ENCODE measurements at places on chromosomes 1 and 21.

DNA sequence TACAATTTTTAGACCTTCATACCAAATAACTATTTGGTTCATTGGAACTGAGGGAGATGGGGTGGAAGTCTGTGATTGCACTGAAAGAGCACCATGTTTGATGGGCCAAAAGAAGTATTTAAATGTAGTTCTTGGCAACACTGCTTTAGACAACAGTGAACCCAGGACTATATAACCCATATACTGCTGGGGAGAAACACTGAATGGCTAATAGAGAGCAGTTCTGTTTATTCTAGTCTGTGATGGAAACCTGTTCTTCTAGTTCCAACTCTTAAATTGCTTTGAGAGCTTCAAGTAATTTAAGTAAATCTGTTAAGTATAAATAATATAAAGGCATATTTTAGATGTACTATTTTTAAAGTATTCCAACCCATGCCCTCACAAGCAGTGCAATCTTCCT is 96.3 kb downstream of the NIBAN1 start:
- DNase-seq, result no peak

DNA sequence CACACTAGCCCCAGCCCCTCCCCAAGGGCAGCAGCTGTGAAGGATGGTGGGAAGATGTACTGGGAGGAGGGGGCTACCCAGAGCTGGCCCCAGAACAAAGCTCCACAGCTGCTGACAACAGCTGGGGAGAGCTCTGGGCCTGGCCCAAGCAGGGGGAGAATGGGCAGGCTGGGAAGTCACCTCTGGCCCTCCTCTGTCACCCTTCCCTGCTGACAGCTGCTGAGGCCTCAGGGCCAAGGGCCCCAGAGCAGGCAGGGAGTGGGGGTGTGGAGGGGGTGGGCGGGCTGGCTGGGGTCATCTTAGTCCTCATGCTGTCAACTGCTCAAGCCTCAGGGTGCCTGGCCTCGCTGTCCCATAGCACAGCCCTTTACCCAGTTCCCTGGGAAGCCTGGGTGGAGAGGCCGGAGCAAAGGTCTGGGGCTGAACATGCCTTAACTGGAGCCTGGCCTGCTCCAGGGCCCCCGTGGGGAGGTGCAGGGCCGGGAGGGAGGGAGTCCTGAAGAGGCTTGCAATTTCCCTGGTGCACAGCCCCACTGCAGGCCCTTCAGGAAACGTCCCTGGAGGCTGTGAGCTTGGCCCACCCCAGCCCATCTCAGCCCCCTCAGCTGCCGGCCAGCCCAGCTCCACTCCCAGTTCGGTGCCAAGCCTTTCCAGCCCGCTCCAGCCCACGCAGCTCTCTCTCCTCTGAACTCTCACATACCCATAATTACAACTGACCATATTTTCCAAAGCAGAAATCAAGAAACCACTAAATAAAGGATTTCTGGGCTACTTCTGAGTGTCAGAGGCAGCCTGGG is 25.7 kb downstream of the HSPG2 start:
- no peak for DNase-seq

DNA sequence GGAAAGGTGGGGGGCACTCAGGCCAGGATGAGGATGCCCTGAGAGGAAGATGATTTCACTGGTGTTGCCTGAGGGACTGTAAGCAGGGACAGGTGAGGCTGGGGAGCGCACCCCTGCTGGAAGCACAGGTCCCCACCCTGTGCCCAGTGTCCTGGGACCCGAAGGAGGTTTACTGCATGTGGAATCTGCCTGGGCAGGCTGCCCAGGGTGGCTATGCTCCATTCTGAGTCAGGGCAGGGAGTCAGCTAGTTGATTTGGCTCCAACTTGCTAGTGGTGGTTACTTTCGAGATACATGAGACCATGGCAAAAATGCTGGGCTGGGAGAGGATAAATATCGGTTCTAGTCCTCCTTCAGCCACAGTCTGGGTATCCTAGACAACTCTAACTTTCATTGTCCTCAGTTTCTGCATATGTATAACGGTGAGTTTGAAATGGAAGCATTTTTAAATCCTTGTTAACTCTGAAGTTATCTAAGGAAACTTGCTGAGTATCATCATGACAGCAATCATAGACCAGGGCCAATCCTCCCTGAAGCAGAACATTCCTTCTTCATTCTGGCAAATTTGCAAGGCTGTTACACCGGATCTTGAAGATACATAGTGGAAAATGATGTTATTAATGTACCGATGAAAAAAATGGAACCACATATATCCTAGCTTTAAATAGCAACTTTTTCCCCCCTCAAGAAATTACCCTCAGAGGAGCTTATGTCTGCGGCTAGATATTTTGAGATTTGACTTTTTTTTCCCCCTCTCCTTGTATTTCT is 7.7 kb downstream of the TLR5 start:
- DNase-seq, result no peak

DNA sequence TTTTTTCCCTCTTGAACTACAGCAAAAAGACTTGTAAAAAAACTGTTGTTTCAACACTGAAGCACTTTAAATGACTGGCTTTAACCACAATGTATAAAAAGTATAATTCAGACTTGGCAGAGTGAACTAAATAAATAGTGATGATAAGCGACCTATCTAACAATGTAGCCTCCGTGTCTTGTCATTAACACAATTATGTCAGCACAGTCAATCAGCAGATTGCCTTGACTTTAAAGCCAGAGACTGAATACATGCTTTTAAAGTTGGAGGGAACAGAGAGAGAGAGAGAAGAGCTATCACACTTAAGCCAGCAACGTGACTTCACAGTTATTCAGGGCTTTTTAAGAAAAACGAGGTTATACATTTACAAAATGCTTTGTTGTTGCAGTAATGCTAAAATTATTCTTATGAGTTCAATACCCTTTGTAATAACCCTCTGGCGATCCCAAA is 378.1 kb downstream of the LMO4 start:
- no peak for DNase-seq

DNA sequence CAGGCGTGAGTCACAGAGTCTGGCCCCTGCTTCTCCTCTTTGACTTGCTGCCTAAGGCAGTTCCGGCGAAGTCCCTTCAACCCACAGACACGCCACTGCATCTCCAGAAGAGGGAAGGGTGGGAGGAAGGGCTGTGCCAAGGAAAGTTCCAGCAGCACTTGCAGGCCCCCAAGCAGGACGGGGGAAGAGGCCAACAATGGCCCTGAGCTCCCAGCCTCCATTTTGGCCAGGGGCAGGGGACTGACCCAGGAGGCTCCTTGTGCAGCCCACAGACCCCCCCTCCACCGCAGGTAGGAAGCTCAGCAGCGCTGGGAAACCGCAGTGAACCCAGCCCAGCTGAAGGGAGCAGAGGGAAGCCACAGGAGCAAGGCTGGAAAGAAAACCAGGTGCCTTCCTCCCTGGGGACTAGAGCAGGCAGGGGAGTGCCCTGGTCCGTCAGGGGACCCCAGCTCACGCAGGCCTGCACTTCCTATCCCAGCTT is 35.4 kb downstream of the ACOT7 start:
- DNase-seq, result no peak

GRCh38 chr1:153430166-153430553 is 13.8 kb downstream of the S100A7A start:
- no peak for DNase-seq

DNA sequence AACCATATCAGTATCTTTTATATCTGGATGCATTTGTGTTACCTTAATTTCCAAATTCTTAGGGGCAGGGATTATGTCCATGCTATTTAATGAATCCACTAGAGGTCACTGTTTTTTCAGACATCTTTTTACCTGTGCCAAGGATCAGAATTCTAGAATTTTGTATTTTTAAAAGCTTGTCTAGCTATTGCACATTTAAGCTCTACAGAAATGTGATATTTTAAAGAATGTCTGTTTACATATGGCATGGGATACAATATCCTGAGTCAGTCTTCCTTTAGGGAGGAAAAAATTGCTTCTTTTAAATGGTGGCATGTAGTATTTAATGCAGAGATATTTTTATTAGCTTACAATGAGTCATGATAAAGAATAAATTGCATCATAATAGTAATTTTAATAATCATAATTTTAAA is 11.3 kb downstream of the RPAP2 start:
- no peak for DNase-seq

DNA sequence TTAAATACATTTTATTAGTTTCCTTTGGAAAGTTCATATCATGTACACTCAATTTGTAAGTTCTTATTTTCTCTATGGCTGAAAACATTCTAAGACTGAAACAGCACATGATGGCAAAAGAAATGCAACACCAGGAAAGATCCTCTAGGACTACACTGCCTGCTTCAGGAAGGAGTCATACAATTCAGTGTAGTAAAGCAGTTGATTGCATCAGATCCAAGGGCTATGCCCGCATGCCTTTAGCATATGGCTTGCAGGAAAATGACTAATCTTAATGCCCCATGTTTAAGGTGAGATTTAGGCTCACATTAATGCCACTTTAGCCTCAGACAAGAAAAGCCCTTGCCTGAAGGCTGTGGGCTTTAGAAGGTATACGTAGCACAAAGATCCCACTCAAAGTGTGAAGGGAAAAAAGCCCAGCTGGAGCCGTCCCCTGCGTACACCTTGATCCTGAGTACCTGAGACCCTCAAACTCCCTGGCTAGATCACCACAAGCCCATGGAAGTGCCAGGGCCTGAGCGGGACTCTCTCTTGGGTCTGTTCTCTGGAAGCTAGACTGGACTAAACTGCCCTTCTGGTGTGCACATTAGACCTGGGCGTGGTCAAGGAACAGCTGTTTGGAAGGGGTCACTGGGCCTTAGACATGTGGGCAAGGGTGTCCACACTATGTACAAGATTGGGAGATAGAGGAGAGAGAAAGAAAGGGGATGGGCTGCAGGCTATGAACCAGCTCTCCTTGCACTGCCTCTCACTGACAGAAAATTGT is 52.9 kb downstream of the ESRRG start:
- no peak for DNase-seq

GRCh38 chr1:20626524-20626923 is 6.7 kb upstream of the PINK1 start:
- no peak for DNase-seq

GRCh38 chr1:22921452-22922126 is 51.1 kb downstream of the LACTBL1 start:
- no peak for DNase-seq

- no peak for DNase-seq
Measured at GRCh38 chr1:6505367-6506209, 14.1 kb upstream of the PLEKHG5 start.

DNA sequence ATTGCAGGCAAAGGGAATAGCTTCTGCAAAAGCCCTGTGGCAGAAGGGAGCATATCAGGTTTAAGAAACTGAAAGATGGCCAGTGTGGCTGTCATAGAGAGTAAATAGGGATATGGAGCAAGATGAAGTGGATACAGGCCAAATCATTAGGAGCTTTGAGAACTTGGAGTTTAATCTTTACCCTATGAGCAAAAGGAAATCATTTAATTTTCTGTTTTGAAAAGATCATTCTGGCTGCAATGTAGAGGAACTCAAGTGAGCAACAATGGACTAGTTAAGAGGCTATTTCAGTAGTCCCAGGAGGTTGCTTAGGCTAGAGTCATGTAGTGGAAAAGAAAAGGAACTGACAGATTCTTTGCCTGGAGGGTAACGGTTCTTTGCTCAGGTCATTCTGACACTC is 47.2 kb downstream of the RAP1A start:
- DNase-seq, result no peak

DNA sequence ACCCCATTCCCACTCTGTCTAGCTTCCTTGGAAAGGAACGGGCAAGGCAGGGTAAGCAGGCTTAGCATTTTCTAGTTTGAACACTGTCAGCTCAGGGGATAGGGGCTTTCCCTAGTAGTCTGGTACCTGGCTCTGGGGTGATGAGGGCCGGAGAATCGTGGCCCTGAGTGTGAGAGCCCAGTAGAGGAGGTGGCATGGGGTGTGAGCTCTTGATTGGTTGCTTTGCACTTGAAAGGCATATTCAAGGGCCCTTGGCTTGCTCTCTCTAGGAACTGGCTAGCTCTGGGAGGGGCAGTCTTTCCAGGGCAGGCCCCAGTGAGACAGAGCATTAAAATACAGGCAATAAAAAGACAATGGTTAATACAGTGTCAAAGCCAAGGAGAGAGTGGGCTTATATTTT is 10.8 kb upstream of the EXTL1 start:
- no peak for DNase-seq

GRCh38 chr1:176880955-176881595 is 283.4 kb downstream of the ASTN1 start:
- DNase-seq, result no peak

DNA sequence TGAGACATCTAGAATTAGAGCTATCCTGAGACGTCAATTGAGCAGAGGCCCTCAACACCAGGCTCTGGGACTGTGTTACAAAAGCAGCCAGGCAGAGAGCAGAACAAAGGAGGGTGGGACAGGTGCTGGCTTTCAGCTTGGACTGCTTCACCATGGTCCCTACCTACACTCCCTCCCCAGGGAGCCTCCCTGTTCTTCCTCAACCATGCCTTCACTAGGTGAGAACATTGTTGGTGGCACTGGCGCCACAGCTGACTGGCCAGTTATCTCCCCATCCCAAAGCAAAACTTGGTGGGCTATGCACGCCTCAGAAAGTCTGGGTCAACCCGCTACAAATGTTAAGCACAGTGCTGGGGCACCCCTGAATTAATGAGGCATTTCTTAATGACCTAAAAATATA is 87.8 kb downstream of the NMNAT2 start:
- DNase-seq, result no peak

- no peak for DNase-seq
Measured at GRCh38 chr1:91781901-91782622, 103.9 kb downstream of the TGFBR3 start.

DNA sequence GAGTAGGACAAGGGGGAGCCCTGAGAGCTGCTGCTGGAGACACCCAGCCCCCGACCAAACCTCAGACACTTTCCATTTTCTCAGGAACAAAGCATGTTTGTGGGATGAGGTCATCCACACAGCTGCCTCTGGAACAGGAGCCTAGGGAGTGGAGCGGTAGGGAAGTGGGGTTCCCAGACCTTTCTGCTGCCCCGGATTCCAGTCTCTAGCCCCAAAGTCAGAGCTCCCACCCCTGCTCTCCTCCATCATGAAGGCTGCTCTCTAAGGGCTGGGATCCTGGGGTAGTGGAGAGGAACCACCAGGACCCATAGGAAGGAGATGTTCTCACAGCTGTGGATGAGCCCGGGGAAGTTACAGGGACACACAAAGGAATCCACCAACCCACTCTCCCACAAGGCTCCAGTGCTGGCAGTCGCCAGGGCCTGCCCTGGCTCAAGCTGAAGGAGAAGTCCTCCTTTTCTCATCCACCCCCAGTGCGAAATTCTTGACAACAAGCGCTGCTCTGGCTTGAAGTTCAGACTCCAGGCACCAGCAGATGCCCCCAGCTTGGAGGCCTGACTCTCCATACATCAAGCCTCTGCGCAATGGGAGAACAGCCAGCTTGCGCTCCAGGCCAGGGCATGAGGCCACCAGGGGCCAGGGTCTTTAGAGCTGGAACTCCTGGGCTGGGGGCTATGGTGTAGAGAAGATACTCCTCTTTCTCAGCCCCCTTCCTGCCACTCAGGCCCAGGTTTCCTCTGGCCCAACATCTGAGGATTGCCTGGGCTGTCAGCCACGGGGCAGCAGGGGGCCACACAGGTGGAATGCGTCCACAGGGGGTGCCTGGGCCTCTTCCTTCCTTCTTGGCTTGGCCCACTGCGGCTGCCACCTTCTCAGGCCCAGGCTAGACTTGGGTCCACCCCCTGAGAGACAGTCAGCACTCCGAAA is 4.5 kb downstream of the FHL3 start:
- no peak for DNase-seq

- no peak for DNase-seq
Measured at GRCh38 chr1:206693029-206693428, 8.3 kb downstream of the MAPKAPK2 start.

Measured in central memory CD8-positive, alpha-beta T cell (primary cell).